NCI-H69 (cell line): ENCODE measurements at places on chromosomes 3 and 15.

GRCh38 chr3:64490180-64490724 is 197.5 kb downstream of the ADAMTS9 start:
- no peak for DNase-seq

DNA sequence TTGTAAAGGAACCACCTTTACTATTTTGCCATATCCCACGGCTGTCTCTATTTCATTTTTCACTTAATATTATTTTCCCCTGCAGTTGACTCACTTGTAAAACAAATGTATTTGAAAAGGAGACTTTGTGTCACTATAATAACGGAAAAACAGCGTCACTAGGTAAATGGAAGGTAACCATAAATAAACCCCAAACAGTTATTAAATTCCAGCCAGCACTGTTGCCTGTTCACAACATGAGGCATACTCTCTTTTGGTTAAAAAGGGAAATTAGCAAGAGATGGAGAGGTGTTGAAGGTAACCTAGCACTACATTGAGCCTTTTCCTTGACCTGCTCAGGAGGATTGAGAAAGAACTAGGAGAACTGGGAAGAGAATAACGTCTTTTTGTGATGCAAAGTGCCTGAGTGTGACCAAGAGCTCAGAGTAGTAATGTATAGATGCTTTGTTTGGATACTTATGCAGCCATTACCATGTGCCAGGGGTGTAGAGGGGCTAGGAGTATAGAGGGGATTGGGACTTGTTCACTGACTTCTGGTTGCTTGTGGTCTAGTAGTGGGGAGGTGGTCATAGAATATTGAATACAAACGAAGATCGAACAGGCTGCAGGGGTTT is 19.6 kb downstream of the FLNB start:
- no peak for DNase-seq

DNA sequence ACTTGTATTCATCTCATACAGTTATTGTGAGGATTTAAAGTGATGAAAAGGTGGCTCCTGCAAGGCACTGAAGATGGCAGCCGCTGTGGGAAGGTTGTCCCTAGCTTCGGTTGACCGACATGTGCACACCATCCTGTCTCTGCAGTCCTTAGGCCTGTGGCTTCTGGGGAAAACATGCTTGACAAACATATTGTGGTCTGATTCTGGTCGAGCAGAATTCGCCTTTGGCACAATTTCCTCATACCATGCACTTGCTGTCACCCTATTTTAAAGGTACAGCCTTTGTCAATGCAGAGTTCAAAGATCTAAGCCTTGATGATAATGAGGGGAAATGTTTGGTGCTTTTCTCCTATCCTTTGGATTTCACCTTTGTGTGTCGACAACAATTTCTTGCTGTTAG is 50.9 kb downstream of the PRICKLE2 start:
- DNase-seq: no peak

- DNase-seq: peak; percentile 87
These were observed 141.7 kb downstream of the PDCD6IP start for GRCh38 chr3:33940149-33940548.

DNA sequence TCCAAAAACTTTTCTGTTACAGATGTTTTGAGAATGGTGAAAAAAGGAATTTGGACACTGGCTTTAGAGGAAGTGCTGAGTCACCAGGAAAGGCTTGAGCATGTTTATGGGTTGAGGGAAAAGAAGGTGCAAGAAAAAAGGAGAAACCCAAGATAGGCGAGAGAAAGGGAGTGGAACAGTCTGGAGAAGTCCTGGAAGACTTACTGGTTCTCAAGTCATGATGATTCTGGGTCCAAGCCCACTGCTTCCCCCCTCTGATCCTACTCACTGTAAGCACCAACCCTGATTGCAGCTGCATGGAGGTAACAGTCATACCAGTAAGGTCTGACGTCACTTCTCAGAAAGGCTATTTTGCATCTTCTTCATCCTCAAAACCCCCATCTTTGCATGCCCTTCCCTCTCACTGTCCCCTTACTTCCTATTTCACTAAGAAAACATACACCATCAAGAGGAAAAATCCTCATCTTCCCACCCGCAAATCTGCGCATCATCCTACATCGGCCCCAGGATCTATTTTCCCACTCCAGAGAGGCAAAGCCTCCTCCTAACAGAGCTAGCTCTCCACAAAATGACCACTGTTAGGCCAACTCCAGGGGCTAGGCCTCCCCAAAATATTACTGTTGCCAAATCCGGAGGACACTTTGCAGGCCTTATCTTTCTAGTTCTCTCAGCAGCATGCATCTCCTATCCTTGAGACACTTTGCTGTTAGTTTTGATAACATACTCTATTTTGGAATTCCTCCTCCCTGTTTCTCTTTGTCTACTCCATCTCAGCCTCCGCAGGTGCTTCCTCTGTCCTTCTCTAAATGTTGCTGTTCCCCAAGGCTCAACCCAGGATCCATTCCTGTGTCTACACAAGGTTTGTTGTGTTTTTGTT is 3.2 kb upstream of the ATP13A3 start:
- no peak for DNase-seq

- DNase-seq: no peak
These were observed 27.4 kb downstream of the SLCO2A1 start for GRCh38 chr3:134002306-134002705.

GRCh38 chr15:91909111-91909510 is 55.6 kb downstream of the SLCO3A1 start:
- no peak for DNase-seq

DNA sequence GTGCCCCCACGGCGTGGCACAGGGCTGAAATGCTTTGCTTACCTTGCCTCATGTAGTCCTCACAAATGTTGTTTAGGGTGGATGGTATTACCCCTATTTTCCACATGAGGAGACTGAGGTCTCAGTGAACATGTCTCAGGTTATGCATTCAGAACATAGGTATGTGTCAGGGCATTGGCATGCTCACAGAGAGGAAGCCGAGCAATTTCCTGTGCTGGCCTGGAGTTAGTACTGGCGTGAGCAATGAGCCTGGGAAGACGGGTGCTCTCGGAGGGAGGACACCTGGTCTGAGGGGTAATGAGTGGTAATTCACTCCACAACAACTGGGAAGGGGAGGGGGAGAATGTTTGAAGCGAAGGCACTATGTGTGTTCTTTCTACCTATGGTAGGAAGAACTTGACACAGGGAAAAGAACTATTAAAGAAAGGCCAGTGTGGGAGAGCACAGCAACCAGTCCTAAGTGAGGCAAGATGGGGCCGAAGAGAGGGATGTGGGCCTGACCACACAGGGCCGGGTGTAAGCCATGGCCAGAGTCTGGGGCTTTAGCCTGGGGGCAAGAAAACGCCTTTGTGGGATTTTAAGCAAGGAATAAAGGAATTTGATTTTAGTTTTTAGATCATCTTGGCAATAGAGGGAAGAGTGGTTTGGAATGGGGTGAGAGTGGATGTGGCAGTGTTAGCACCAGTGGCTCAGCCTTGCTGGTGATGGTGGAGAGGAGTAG is 4.9 kb upstream of the FAM131A start:
- DNase-seq: no peak

DNA sequence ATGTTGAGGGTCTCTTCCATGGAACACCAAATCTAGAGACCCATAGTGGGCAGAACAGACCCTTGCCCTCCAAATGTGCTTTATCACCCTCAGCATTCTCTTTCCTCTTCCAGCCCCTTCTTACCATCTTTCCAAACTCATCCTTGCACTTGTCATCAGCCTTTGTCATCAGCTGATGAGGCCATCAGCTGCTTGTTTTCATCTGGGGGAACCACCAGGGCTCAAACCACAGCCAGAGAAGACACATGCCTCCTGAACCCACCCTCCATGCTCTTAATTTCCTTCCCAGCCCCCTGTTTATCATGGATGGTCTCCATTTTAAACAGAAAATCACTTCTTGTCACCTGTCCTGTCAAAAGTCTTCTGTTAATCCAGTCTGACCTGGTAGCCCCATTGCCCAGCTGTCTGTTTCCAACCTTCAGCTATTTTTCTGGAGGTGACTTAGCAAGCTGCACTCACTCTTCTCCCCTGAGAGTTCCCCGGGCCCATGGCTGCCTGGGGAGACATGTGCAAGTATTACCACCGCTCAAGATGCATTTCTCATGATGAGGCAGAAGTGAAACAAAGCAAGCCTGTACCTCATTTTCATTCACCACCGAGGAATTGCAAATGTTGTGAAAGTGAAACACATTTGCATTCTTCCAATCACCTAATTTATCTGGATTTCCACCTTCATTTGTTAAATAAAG is 14.7 kb upstream of the SYNM start:
- no peak for DNase-seq

GRCh38 chr15:25972141-25972675 is 109.1 kb upstream of the ATP10A start:
- DNase-seq: no peak

DNA sequence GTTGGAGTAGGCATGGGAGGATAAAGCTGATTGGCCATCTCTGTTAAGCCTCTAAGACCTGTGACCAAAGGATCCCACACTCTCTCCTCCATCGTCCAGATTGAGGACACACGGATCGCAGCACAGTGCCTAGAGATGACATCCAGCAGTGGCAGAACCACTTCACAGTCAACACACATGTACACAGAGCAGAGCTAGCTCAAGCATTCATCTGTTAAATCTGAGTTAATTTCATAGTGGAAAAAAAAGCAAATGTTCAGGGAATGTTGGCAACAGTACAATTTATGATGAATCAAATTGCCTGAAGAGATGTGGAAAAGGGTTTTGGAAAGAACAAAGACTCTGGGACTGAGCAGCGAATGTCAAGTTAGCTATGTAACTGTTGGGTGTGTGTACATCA is 108.1 kb upstream of the PLAAT1 start:
- DNase-seq: no peak

DNA sequence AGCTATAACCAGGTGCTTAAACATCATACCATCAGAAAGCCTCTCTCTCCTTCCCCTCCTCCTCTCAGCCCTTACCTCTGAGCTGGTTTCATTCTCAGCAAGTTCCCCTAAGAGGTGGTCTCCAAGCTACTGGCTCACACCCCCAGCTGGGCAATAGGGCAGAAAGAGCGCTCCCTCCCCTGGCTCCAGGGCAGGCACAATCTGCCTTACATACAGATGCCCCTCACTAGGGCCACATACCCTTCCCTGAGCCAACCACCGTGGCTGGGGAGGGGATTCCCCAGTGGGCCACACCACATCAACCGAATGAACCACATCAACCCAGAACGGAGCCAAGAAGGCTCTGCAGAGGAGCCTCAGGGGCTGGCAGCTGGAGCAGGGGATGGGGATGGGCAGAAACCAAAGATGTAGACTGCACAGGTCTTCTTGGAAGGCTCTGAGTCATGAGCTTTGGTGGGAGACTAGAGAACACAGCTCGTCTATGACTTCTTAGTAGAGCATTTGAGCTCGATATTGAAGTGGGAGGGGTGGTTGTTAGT is 4.6 kb upstream of the FBLN2 start:
- no peak for DNase-seq

DNA sequence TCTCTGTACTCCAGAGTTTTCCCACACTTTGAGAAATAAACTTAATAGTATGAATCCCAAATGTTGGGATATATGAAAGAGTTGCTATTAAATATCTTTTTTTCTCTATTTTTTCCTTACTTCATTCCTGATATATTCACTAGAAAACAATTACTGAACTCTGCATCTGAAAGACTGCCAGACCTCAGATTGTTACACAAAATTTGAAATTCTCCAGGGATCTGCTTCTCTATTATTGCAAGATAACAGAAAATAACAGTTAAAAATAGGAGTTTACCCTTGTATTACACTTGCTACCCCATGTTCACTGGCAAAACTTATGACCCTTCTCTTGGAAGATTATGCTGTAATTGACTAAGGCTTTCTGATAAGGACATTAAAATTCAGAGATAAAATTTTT is 11.7 kb upstream of the P3H2 start:
- no peak for DNase-seq

DNA sequence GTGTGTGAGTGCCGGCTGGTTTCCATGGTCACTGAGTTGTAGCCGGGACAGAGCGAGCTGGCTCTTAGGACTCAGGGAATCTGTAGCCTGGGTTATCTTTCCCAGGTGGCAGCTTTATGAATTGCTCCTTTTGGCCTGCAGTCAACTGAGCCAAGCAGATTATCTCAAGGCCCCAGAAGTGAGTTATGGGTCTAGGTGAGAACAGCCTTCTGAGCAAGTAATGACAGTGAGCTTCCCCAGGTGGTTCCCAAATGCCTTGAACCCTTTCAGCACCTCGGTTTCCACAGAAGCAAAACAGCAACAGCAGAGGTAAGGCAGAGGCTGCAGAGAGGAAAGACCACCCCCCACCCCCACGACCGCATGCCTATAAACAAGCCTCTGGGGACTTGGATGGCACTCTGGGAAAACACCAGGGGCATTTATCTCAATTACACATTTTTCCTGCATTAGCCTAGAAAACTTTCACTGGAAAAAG is 56.7 kb upstream of the DGKG start:
- DNase-seq: no peak

DNA sequence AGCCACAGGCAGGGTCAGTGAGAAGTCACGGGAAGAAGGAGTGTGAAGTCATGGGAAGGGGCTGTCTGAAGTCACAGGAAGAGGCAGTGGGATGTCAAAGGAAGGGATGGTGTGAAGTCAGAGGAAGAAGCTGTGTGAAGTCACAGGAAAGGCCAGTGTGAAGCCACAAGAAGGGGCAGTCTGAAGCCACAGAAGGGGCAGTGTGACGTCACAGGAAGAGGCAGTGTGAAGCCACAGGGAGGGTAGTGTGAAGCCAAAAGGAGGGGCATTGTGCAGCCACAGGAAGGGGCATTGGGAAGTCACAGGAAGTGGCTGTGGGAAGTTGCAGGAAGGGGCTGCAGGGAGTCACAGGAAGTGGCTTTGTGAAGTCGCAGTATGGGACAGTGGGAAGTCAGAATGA is 35.1 kb downstream of the GASK1A start:
- no peak for DNase-seq

- peak; percentile 41 for DNase-seq
These were observed 57.1 kb upstream of the RPL32 start for GRCh38 chr3:12898290-12898964.

GRCh38 chr3:2172561-2173171 is 74.0 kb downstream of the CNTN4 start:
- peak; percentile 92 for DNase-seq
